Esophagus squamous epithelium (tissue), 5 donors: ENCODE measurements at places on chromosomes 6 and 20. TPM values are rescaled to one million over a fixed set of nuclear protein-coding genes. Genes with fewer than 3 reads are reported as not detected.

DNA sequence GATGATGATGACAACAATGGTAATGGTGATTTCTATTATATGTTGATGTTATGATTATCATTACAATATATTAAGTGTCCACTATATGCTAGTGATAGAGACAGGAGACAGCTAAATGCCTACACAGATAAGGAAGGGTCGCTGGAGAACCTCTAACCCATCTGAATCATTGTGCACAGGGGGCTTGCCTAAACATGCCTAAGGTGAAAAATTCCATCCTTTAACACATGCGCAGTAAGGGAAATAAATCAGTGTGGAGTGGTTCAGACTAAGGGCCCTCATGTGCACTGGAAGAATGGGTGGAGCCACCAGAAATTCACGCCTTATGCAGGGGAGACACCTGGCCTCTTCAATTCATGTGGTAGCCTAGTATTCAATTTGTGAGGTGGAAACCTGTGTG, 120.4 kb downstream of the TPBG start:
- no peaks in the 10 kb centered on the region for H3K27me3 ChIP-seq
- H3K4me1 ChIP-seq = no peaks in the 10 kb centered on the region
- no peak overlapping the region for H3K27ac ChIP-seq
- DNase-seq = no peak
- H3K36me3 ChIP-seq = no peaks in the 10 kb centered on the region

DNA sequence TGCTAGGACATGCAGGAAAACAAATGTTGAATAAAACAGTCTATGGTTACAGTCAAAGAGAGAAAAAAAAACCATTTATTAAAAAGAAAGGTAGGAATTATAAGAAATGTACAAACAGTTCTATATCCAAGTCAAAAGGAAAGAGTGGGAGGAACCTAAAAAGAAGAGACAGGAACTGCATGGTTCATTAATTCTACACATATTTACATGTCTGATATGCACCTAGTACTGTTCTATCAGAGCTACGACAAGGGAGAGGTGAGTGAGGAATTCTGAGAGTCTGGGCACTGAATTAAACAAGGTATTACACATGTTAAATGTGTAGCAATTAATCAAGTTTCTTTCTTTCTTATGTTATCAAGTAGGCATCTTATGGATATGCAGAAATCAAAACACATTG, 41.9 kb downstream of the SYCP2 start:
- H3K27ac ChIP-seq = no peak overlapping the region
- H3K36me3 ChIP-seq = no peaks in the 10 kb centered on the region
- H3K27me3 ChIP-seq = no peaks in the 10 kb centered on the region
- no peak for DNase-seq
- H3K4me3 ChIP-seq = no peak overlapping the region

GRCh38 chr6:134502614-134503549, 185.0 kb upstream of the SGK1 start:
- H3K27ac ChIP-seq = peak overlapping the region; percentile 84
- no peak overlapping the region for H3K4me3 ChIP-seq
- H3K4me1 ChIP-seq = peaks cover 49% of the 10 kb centered on the region
- DNase-seq = no peak

DNA sequence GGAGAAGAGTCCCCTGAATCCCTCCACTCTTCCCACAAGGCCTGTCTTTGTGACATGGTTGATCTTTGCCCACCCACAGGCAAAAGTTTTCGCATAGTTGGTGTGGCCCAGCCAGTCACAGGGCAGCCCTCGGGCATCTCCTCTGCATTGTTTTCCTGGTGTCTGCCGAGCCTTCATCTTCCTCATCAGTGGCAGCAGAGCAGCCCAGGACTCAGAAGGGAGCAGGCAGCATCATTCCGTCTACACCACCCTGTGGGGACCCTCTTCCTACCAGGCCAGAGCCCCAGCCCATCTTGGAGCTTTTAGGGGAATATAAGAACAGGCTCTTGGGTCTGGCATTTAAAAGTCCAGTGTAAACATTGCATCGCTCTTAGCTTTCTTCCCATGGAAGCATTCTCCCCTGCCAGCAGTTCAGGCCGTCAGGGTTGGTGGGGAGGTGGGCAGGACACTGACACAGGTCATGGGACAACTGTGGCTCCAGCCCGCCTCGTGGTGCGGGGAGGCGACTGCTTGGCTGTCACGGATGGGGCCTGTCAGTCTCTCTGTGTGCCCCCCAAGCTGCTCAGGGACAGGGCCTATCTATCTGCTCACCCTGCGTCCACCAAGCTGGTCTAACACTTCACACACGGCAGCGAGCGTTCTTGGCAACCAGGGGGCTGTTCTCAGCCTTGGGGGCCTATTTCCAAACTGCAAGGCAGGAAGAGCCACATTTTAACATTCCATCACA, 38.3 kb downstream of the PDRG1 start:
- no peaks in the 10 kb centered on the region for H3K4me1 ChIP-seq
- no peaks in the 10 kb centered on the region for H3K36me3 ChIP-seq
- no peak overlapping the region for H3K27ac ChIP-seq

- no peak overlapping the region for H3K27ac ChIP-seq
- no peak overlapping the region for H3K4me3 ChIP-seq
- no peaks in the 10 kb centered on the region for H3K4me1 ChIP-seq
- H3K36me3 ChIP-seq = no peaks in the 10 kb centered on the region
These were observed 69.3 kb downstream of the IBTK start for GRCh38 chr6:82178077-82178758.

The OR2H1 gene
- not detected for total RNA-seq

The HLA-DOA gene
- 0.68 TPM for total RNA-seq

The OLIG3 gene
- total RNA-seq = not detected
